Frontal cortex (tissue), 4 donors: ENCODE measurements at places on chromosomes 1 and 21.

GRCh38 chr1:46302641-46303037 is 777 bp downstream of the LRRC41 start:
- DNase-seq: peak; percentile 49

GRCh38 chr1:94672934-94673333 is 131.4 kb upstream of the F3 start:
- DNase-seq: no peak

DNA sequence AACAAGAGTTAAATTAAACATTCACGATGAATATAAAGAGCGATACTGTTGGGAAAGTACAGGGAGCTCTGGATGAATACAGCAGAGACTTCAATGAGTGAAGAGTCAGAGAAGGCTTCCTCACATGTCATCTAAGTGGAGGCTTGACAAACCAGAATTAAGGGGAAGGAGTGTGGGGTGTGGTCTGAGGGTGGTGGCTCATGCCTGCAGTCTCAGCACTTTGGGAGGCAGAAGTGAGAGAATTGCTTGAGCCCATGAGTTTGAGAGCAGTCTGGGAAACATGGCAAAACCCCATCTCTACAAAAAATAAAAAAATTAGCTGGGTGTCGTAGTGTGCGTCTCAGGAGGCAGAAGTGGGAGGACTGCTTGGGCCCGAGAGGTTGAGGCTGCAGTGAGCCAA is 8.7 kb downstream of the SDHB start:
- DNase-seq: no peak

- no peak for DNase-seq
Observed at GRCh38 chr1:7948960-7949359, 8.3 kb upstream of the TNFRSF9 start.

DNA sequence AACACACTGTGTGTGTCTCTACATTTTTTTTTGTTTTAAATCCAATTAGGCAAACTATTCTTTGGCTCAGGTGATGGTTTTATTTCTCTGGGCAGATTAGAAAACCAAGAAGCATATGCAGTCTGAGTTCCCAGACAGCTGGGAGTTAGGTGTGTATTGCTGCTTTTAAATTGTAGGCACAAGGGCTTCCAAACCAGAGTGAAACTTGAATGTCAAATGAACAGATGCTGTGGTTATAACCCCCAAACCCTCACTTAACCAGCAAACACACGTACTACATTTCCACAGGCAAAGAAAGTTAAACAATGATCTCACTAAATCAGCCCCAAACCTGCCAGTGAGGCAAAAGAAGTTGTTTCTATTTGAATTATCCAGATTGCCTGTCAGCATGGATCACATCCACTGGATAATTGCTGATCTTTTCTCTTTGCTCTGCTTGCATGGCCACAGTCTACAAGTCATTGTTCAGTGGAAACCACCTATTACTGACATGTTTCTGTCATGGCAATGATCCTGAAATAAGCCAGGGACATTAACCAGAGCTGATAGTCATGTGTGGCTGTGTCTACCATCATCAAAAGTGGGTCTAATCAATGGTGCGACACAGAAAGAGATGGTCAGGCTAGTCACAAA is 576.5 kb upstream of the PLXNA2 start:
- DNase-seq: no peak

DNA sequence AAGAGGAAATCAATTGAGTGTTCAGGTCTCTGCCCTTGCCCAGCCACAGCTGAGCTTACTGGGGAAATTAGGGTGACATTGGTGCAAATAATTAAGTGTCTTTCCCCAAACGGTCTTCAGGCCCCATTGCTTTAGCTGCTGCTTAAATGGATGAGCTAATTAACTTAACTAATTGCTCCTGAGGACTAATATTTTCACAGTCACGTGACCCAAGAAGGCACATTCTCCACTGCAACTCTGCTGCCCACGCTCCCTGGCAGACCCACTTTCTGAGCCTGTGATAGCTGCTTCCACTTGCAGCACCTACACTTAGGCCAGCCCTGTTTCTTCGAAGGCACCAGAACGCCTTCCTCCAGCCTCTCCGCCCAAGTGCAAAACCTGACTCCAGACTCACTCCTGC is 56.2 kb downstream of the SYT2 start:
- no peak for DNase-seq

DNA sequence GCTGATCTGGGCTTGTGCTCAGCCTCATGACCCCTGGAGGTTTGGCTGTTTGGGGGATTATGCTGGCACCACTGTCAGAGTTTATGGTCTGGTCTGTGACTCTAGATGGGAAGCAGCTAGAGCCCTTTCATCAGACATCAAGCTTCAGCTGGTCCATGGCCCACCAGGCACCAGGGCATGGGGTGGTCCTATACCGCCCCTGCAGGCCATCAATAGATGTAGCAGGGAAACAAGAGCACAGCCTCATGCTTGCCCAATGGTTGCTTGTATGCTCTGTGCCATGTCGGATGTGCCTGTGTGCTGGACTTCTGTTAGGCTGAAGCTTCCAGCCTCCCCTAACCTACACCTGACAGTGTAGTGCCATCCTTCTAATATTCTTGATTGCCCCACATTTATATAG is 71.1 kb upstream of the CD34 start:
- DNase-seq: no peak

- DNase-seq: peak; percentile 71
Observed at GRCh38 chr1:6490181-6491080, 1.0 kb downstream of the PLEKHG5 start.

DNA sequence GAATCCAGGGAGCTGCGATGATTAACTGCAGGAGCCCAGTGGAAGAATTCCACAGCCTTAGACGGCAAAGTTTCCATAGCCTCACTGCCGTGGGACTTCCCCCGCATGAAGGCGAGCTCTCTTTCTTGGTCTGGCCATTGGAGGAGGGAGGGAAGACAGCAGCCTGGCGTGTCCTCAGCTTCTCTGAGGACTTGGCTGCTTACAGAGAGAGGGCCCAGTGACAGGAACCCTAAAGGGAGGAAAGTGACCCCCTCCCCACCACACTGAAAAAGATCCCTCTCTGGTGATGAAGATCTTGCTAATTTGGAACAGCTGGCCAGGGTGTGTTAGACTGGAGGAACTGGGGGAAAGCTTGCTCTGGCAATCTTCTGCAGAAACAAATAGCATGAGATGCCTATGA is 41.0 kb downstream of the ATP2B4 start:
- DNase-seq: no peak

GRCh38 chr1:205515781-205516253 is 11.3 kb downstream of the CDK18 start:
- no peak for DNase-seq

DNA sequence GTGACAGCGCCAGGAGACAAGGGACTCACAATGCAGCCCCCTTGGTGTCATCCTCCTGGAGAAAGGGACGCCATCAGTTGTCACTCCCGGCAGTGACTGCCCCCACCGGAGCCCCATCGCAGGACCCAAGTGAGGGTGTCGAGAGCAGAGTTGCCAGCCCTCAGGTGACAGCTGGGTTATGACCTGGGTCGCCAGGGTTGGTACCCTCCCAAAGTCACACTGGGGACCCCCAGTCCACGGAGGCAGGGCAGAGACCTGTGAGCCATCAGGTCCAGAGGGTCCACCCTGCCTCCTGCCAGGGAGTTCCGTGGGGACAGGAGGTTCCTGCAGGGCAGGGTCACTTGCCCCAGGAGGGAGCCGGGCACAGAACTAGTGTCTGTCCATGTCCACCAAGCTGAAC is 78.2 kb upstream of the IFFO2 start:
- DNase-seq: no peak

GRCh38 chr1:203663821-203664220 is 37.2 kb downstream of the ATP2B4 start:
- DNase-seq: no peak

- DNase-seq: no peak
Observed at GRCh38 chr1:6723621-6724428, 22.2 kb upstream of the DNAJC11 start.

GRCh38 chr1:198620951-198621824 is 17.7 kb upstream of the PTPRC start:
- DNase-seq: no peak
